ENCODE measurements at places on chromosomes 5 and 9.
A peak's percentile ranks its signal among the peaks of the same experiment; 100 is the strongest.

GRCh38 chr5:78578015-78578414 lies 70.6 kb downstream of the LHFPL2 start:
- DNase-seq = no peak

DNA sequence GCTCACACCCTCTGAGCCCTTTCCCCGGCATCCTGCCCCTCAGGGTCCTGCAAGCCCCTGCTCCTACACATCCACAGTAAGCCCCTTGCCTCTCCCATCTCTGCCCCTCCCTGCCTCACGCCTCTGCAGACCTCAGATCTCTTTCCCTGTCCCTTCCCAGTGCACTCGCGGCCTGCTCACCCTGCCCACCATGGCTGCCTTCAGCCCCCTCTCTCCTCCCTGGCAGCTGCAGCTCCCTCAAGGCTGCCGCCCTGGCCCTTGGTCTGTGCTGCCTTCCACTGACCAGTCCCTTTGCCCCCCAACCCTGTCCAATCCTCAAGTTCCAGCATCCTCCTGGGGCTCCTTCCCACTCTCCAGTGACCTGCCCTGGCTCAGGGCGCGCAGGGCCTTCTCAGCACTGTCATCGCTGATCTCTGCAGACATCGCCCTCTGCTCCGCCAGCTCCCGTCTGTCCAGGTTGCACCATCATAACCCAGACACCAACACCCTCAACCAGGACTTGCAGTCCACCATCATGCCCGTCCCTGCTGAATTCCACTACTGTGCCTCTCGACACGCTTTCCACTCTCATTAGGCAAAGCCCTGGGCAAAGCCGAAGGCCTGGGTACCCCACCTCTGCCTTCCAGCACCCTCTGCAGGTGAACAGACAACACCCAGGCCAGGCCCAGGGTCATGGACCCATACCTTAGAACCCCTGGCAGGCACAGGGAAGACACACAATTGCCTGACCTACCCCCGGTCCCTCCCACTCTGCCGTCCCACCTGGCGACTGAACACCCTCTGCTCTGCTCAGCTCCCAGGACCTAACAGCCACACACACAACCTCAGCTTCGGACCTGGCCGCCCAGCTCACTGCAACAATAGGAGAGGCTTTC lies 97.8 kb upstream of the RUFY1 start:
- no peak for DNase-seq

GRCh38 chr9:33455945-33456344 lies 8.6 kb upstream of the AQP3 start:
- no peak for DNase-seq

GRCh38 chr9:8382266-8382665 lies 582.7 kb upstream of the DMAC1 start:
- no peak for DNase-seq

DNA sequence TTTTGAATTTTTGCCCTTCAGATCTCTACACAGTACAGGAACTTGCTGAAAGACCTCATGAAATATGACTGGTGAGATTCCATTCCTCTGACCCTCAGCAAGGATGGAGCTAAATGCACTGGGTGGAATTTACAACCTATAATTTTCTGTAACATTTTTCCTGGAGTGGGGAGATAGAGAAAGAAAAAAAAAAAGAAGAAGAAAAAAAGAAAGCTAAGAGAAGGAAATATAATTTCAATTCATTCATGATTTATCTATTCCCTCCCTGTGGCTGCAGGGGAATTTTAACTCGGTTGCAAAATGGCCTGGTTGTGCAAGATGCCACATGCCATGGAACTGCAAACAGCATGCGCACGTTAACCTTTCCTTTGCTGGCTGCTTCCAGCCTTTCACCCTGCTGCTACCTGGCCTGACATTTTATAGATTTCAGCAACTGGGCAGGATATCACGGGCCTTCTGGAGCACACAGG lies 155.4 kb downstream of the FSTL4 start:
- no peak for DNase-seq

GRCh38 chr5:43643750-43644149 lies 40.8 kb downstream of the NNT start:
- DNase-seq = no peak

DNA sequence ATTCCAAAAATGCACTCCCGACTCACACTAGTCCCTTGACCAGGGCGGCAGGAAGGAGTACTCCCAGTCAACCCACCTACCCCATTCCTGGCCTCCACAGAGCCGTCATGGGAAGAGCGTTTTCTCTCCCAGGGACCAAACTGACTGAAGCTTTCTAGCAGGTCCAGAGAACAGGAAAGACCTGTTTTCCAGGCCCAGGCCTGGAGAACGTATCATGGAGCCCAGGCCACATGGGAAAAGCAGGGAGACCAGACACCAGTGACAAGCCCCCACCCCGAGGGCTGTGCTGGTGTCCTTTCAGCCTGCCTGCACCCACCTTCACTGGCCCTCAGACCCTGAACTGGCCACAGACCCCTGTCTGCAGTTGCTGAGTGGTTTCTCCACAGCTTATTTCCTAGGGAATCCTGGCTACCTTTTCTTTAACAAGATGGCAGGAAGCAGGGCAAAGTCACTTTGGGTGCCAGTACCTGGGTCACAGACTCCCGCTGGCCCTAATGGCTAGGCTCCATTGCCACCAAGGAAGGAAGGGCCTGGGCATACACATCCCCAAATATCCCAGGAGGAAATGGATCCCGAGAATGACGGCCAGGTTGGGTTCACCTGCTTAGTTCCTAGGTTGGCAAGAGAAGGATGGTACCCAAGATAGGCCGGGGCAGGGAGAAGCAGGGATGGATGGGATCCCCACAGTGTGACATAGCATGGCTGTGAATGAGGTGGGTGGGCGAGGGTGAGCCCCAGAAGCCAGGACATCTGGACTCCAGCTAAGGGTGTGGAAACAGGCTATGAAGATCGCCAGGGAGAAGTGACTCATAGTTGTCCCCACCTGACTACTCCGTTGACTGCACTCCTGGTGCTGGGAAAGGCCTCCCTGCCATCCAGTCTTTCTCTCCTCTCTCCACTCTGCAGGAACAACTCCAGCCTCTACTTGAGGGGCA lies 12.2 kb downstream of the CCNI2 start:
- no peak for DNase-seq

GRCh38 chr9:91781906-91782305 lies 168.1 kb downstream of the ROR2 start:
- no peak for DNase-seq

- DNase-seq = no peak
Observed at GRCh38 chr5:116464144-116464708, 110.4 kb downstream of the SEMA6A start.

DNA sequence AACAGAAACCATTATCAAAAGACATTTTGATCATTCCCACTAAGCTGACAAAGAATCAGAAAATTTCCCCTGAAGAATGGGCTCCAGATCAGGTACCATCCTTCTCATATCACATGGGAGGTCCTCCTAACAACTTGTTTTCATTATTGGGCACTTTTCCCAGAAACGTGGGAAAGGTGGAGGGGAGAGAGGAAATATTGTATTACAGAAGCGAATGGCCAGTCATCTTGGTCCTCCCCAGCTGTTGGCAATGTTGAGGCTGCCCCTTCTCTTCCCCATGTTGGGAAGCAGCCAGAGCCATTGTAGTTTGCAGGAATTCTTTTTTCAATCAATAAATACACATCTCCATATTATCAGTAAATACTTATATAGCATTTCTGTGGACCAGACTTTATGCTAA lies 126.2 kb upstream of the ZNF608 start:
- no peak for DNase-seq

DNA sequence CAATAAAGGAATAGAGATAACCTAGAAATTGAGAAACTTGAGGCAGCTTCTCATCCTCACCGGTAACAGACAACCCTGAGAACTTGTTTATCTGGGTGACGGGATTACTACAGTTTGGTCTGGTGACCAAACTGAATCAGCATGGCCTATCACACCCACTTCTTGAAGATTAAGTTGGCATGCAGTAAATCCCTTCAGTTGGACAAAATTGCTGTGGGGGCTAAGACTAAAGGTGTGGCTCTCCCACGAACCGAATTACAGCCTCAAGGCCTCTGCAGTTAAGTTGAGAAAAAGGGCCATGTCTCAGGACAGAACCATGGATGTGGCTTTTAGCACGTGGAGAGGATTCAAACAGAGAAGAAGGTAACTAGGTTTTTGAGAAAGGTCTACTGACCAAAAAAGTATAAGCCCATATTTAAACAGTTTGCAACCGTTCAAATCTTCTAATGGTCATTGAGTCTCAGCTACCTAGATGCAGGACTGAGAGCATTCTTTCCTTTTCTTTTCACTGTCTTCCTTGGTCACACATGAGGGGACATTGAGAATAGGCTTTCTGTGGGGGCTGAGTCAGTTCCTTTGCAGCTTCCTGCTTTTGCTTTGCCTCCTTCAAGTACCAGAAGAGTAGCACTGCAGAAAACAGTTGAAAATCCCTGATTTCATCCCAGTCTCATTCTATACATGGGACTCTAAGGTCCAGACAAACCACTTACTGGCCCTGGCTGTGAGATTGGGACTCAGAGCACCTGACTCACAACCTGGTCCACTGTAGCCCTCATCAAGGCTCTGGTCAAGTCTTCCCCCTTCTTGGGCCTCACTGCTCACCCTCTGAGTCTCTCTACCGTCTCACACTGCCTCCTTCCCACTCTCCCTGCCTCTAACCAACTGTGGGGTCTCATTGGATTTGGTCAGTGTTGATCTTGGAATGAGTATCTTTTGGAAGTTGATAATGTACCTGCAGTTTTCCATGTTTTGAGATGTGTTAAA lies 30.9 kb downstream of the PDE6A start:
- DNase-seq = no peak

DNA sequence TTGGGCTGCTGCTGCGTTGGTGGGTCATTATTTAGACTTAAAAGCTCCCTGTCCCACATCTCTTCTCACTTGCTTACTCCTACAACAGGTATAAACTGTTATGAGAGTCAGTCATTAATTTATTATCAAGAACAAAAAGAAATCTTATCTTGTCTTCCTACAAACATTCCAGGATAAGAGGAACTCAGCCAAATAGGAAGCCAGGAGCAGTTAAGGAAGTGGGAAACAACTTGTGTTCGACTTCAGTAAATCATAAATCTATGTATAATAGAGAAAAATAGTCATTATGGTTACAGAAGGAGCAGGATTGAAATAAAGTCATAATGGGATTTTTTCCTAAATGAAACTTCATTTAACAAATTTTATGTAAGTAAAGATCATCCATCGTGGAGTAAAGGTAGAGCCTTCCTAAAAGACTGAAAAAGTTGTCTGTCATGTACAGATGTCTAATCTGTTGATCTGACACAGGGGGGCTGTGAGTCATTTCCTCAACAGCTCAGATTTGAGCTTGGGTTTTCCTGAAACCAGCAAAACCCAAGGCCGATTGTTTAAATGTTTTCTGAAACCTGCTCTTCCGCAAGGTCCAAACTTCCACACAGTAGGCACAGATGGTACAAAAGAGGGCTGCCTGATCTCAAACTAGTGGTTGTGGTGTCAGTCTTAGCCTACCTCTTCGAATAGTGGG lies 25.3 kb upstream of the LRRTM2 start:
- no peak for DNase-seq

GRCh38 chr5:123579410-123579809 lies 67.4 kb downstream of the CSNK1G3 start:
- no peak for DNase-seq

- DNase-seq = no peak
Observed at GRCh38 chr9:16964228-16964627, 93.8 kb upstream of the BNC2 start.

- no peak for DNase-seq
Observed at GRCh38 chr9:126439883-126440653, 113.4 kb downstream of the MVB12B start.

- peak; percentile 47 for DNase-seq
Observed at GRCh38 chr5:173917788-173918786, 29.9 kb downstream of the CPEB4 start.

DNA sequence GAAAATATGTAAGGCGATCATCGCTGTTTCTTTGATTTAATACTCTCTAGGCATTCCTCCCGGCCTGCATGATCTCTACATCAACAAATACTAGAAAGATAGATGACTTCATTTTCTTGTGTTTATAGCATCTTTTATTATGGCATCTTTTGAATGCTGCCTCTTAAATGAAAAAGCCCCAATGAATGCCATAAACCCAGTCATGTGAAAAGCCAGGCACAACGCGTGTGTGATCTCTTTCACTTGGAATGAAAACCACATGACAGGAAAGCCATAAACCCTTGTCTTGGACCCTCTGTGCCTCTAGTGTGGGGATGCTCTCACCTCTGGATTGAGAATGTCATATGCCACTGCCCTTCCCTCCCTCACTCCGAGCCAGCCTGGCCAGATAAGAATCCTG lies 476.2 kb downstream of the SEMA5A start:
- no peak for DNase-seq

- no peak for DNase-seq
Observed at GRCh38 chr5:78649211-78649695, 681 bp upstream of the LHFPL2 start.

DNA sequence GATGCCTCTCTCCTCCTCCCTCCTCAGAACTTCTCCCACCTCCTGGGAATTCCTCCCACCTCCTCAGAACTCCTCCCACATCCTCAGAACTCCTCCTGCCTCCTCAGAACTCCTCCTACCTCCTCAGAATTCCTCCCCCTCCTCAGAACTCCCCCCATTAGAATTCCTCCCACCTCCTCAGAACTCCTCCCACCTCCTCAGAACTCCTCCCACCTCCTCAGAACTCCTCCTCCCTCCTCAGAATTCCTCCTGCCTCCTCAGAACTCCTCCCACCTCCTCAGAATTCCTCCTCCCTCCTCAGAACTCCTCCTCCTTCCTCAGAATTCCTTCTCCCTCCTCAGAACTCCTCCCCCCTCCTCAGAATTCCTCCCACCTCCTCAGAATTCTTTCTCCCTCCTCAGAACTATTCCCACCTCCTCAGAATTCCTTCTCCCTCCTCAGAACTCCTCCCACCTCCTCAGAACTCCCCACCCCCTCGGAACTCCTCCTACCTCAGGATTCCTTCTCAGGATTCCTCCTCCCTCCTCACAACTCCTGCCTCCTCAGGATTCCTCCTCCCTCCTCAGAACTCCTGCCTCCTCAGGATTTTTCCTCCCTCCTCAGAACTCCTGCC lies 23.9 kb downstream of the SLC46A2 start:
- no peak for DNase-seq

DNA sequence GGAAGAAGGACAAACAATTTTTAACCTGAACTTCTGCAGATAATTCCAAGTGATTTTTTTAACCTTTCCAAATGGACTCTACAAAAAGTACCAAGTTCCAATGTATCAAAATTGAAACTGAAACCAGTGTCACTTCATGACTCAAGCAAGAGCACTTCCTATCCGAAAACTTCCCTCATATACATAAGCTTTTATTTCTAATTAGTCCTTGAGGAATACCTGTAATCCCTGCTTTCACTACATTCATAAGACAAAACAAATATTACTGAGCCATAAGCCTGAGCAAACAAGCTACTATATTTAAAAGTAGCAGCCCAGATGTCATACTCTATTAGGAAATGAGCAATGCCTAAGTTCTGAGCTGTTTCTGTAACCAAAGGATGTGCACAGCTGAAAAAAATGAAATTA lies 224.4 kb downstream of the EBF1 start:
- DNase-seq = no peak

- DNase-seq = no peak
Observed at GRCh38 chr5:98847054-98847453, 73.6 kb downstream of the RGMB start.

- DNase-seq = no peak
Observed at GRCh38 chr9:12794101-12794799, 19.4 kb downstream of the LURAP1L start.

GRCh38 chr9:14373336-14373666 lies 59.4 kb upstream of the NFIB start:
- no peak for DNase-seq

GRCh38 chr9:77944556-77945243 lies 86.9 kb downstream of the GNAQ start:
- no peak for DNase-seq

- DNase-seq = peak; percentile 95
Observed at GRCh38 chr9:95875305-95876137, at the start of gene ERCC6L2. Gene ERCC6L2, plus strand, starts transcription at chr9:95875691. Its CDS starts 348 bp downstream, at chr9:95876039.

- DNase-seq = no peak
Observed at GRCh38 chr5:102077920-102078319, 218.2 kb downstream of the SLCO4C1 start.

Data from NCI-H1417 treated with DMSO at 0.1 percent for 48 hours (cell line).